Caki2 (cell line): ENCODE measurements at places on chromosomes 16 and 17. TPM values are rescaled to one million over a fixed set of nuclear protein-coding genes. Genes with fewer than 3 reads are reported as not detected.

GRCh38 chr16:14344292-14344691 lies 273.2 kb downstream of the MRTFB start:
- DNase-seq = no peak

GRCh38 chr17:4357030-4357628 lies 9.3 kb downstream of the UBE2G1 start:
- DNase-seq = no peak

DNA sequence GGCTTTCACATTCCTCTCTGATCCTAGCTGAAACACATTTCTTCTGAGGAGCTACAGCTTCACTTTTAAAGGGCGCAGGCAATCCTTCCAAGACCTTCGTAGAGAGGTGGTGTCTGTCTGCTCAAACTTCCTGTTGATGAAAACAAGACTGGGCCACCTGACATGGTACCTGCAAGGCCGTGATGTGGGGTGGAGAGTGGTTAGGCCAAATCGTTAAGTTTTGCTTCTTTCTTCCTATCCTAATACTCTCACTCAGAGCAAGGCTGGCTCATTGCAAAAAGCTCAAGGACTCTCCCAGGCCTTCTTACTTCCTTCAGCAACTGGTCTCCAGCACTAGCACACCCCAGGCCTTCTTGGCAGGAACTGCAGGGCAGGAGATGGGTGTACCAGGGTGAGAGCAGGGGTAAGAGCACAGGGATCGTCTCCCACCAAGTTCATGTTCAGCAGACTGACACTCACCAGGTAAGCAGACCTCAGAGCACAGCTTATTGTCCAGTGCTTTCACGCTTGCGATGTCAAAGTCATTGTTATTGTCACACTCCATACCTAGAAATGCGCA lies 10.9 kb upstream of the FOXJ1 start:
- no peak for DNase-seq

DNA sequence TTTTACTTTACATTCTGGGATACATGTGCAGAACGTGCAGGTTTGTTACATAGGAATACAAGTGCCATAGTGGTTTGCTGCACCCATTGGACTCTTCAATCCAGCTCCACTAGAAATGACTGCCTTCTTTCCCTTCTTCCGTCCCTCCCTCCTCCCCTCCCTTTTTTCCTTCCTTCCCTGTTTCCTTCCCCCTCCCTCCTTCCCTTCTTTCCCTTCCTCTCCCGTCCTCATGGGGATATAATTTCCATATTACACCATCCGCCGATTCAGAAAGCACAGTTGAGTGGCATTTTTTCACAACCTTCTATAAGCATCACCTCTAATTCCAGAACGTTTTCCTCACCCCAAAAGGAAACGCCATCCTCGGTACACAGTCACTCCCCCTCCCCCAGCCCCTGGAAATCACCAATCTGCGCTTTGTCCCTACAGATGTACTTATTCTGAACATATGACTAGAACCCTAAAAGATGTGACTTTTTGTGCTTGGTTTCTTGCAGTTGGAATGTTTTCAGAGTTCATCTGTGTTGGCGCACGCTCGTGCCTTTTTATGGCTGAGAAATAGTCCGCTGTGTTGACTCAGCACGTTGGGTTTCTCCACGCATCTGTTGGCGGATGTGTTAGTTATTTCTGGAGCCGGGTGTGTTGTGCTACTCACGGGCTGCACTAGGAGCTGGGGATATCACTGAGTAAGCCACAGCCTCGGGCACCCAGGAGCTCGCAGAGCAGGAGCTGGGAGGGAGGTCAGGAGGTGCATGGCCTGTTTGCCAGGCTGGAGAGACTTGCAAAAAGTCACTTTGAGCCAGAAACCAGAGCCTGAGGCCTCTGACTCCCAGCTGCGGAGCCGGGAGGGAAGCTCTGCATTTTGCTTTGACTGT lies 336.4 kb downstream of the SEC14L1 start:
- DNase-seq = peak; percentile 38

DNA sequence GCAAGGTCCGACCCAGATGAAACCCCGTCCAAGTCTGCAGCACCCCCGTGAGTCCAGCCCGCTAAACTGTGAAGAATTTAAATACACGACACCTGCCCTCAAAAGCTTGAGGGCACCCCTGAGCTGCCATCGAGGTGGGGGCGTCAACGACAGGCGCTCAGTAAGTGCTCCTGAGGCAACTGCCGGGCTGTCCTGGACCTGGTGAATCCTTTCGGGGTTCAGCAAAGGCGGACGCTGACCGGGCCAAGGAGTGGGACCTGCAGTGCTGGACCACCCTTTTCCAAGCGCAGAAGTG lies 512 bp upstream of the ENDOV start:
- no peak for DNase-seq

GRCh38 chr17:72928454-72929136 lies 163.9 kb downstream of the SLC39A11 start:
- DNase-seq = no peak

DNA sequence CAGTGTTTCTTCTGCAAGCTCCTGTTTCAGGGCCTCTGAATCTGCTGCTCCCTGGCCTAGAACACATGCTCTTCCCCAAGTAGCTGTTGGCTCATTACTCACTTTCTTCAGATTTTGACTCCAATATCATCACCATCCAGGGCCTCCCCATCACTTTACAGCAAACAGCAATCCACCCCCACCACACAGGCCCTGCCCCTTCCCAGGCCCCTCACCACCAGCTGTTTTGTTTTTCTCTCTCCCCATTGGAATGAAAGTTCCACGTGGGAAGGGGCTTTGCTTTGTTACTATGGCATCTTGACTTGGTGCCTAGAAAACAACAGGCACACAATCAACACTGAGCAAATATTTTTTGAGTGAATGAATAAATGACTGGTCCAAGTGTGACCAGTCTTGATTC lies 4.0 kb downstream of the TMEM170A start:
- no peak for DNase-seq

GRCh38 chr16:30846649-30847402 lies 47.1 kb downstream of the BCL7C start:
- no peak for DNase-seq

DNA sequence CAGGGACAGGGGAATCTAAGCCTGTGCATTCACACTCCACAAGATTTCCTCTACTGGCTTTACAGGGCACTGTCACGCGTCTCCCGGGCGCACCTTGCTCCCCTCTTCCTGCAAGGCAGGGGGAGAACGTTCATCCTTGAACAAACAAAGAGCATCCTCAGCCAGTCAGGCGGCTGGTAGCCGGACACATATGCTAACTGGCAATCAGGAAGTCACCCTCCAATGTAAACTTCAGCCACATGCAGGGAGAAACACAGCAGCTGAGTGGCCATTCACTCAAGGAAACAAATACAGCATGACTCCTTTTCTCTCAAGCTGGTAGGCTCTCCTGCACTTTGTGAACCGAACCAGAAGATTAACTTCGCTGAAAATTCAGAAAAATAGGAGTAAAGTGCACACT lies 10.8 kb upstream of the HSBP1 start:
- no peak for DNase-seq

- no peak for DNase-seq
Observed at GRCh38 chr16:69301861-69302260, 9.3 kb upstream of the VPS4A start.

GRCh38 chr17:32854832-32855389 lies 22.0 kb downstream of the MYO1D start:
- DNase-seq = no peak

DNA sequence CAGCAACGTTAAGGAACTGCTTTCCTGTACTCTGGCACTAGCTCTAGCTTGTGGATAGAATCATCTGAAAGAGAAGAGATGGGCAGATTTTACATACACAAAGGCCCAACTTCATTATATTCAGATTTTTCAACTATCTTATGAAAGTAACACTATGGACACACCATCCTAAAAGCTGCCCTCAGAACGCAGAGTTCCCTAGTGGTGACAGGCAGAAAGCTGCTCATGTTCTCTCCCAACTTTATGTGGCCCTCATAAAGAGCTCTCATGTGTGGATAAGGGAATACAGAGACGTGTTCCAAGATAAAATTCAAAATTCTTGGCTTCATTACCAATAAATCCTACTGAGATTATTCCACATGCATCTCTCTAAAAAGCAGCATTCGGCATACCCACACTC lies 1.5 kb downstream of the CFAP20 start:
- no peak for DNase-seq

DNA sequence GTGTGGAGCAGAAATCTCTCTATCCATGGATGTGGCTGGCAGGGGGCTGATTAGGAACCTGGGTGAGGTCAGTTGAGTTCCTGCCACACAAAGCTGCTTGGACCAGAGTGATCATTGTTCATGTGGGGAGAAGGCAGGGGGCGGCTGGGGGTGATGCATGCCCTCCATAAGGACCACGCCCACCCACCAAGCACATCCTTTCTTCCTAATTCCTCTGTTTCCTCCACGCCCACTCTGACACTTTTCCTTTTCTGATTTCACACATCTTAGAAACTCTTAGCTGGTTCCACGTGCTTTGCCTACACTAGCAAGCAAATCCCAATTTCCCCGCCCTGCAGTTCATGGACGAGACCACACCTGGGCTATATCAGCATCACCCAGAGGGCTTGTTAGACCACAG lies 108.5 kb downstream of the SDK2 start:
- no peak for DNase-seq

DNA sequence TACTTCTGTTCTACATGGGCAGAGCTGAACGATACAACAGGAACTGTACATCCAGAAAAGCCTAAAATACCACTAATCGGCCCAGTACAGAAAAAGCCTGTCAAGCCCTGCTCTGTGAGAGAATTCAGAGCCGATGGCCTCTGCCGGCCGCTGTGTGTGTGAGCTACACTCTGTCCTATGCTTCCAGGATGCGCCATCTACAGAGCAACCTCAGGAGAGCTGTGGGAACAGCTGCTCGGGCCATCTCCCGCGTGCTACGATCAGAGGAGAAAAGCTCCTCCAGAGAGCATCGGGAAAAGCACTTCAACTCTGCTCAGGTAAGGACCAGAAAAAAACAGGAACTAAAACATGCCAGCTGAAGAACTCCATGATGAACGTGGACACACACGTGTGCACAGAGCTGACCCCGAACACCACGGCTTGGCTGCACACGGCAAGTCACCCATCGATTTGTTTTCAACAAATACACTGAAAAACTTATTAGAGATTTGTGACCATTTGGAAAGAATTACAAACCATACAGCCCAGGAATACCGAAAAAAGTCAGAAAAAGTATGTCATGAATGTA lies 115.9 kb downstream of the ANKRD11 start:
- no peak for DNase-seq

DNA sequence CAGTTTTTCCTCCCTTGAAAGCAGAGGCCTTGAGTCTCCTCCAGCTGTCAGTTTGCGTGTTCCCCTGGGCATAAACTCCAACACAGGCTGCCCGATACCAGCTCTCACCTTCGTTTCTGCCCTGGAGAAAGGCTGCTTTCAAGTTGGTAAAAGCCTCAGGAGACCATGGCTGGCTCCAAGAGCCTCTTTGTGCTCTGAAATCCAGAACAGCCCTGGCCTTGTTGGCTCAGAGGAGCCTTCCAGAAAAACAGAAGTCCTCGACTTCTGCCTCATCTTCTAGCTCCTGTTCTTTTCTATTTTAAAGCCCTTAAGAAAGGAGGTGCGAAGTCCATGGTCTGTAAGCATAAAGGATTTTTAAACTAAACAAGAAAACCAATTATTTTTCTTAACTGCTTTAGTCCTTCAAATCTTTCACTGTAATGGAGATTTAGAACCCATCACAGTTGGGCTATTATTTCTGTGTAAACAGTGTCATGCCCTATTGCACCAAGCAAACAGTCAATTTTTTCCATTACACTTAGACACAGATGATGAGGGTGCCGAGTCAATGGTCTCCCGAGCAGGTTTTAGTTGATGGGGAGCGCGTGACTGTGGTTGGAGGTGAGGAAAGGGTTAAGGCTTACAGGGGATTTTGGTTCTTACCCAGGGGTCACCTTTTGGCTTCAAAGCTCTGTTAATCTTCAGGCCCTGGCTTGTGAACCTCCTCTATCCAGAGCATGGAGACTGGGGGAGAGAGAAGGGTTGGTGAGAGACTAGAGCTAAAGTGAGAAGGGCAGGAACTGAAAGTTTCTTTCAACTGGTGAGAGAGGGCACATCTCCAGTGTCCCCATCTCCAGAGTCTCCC lies 212.8 kb downstream of the MSI2 start:
- DNase-seq = peak; percentile 51

DNA sequence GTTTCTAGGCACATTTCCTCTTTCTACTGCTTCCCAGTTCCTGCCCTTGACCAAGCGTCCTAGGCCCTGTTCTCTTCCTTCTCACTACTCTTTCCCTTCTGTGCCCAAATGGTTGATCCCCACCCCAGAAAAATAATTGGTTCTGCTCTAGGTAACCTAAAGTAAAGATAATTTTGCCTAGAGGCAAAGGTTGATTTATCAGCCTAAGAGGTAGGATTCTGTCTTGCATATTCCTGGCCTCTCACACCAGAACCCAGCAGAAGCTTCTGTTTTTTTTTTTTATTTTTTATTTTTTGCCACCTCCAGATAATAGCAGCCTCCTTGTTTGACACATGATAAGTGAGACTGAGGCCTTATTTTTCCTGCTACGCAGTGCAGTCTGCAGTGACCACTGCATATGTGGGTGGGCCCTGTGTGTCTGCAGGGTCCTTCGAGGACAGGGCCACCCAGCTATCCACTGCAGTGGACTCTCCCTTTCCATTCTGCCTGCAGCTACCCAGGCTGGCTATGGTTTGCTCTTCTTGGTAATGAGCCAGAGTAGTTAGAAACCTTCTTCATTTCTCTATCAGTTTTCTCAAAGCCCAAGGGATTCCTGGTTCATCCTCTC lies 701 bp downstream of the PIPOX start:
- DNase-seq = no peak

- no peak for DNase-seq
Observed at GRCh38 chr17:51435641-51436091, 175.3 kb downstream of the UTP18 start.

DNA sequence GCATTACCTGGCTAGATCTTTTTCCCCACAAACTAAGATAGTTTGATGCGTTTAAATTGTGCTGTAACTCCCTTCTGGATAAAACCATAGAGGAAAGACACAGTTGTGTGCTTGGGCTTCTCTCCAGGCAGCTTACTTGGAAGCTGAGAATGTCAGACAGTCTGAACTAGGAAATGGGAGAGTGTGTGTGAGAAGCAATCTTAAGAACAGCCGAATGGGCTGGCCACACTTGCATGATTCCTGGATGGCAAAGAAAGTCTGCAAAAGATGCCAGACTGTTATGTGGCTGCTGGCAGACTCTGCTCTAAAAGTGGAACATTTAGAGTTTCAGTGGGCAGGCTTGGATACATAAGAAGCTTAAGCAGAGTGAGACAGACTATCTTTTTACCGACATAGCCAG lies 384.3 kb upstream of the PSMD7 start:
- DNase-seq = no peak

The TAT gene
- not detected in 2 replicates for total RNA-seq

The EVPL gene
- total RNA-seq = 48.6 and 51.7 TPM in 2 replicates

The NAGS gene
- total RNA-seq = 1.5 and 3.0 TPM in 2 replicates

The TBC1D3 gene
- total RNA-seq = not detected in 2 replicates

The SHCBP1 gene
- 10.3 and 11.9 TPM in 2 replicates for total RNA-seq

The CFAP119 gene
- total RNA-seq = 7.2 and 12.3 TPM in 2 replicates

The DRC3 gene
- total RNA-seq = 0.03 TPM in 1 of 2 replicates, not detected in the other

The REXO5 gene
- 10.8 and 21.3 TPM in 2 replicates for total RNA-seq

The TEX19 gene
- total RNA-seq = 0.37 and 1.9 TPM in 2 replicates

The KIF2B gene
- total RNA-seq = not detected in 2 replicates

The CES3 gene
- total RNA-seq = 1.8 and 2.2 TPM in 2 replicates

The TMC8 gene
- total RNA-seq = 0.14 and 0.17 TPM in 2 replicates

The CCDC200 gene
- not detected in 2 replicates for total RNA-seq

The ARL5C gene
- total RNA-seq = not detected in 2 replicates

The TBC1D3C gene
- total RNA-seq = not detected in 2 replicates
